ENCODE measurements at places on chromosomes 2 and 18. TPM values are rescaled to one million over a fixed set of nuclear protein-coding genes. Genes with fewer than 3 reads are reported as not detected.

SGO2 gene
- total RNA-seq: 12.3 TPM

SLC35G4 gene
- total RNA-seq: not detected

GALNT3 gene
- total RNA-seq: not detected

SH3RF3 gene
- total RNA-seq: 0.56 TPM

FOSL2 gene
- total RNA-seq: 83.9 TPM

EFR3B gene
- 9.2 TPM for total RNA-seq

STON1 gene
- total RNA-seq: 0.39 TPM

CD28 gene
- not detected for total RNA-seq

TNFAIP6 gene
- 0.98 TPM for total RNA-seq

RAB1A gene
- 245 TPM for total RNA-seq

NPHP1 gene
- total RNA-seq: 6.7 TPM

ABCB6 gene
- total RNA-seq: 21.9 TPM

NEUROD1 gene
- total RNA-seq: not detected

AGXT gene
- total RNA-seq: not detected

CD302 gene
- total RNA-seq: 1.9 TPM

RFX8 gene
- total RNA-seq: not detected

MMADHC gene
- 85.1 TPM for total RNA-seq

OSBPL6 gene
- total RNA-seq: 6.8 TPM

CRYGD gene
- total RNA-seq: not detected

GPAT2 gene
- total RNA-seq: not detected

AQP12B gene
- total RNA-seq: not detected

KIF5C gene
- total RNA-seq: 0.46 TPM

SPATA3 gene
- not detected for total RNA-seq

CPSF3 gene
- total RNA-seq: 46.6 TPM

FSHR gene
- total RNA-seq: not detected

TFPI gene
- total RNA-seq: 63.5 TPM

NTSR2 gene
- total RNA-seq: not detected

CRYGC gene
- not detected for total RNA-seq

MTLN gene
- total RNA-seq: 117 TPM

CRYBA2 gene
- not detected for total RNA-seq

LONRF2 gene
- total RNA-seq: 2.0 TPM

CIAO1 gene
- total RNA-seq: 83.0 TPM
